ENCODE measurements at places on chromosomes 6 and 20.
A peak's percentile ranks its signal among the peaks of the same experiment; 100 is the strongest.

GRCh38 chr20:50099565-50099991 is 13.4 kb downstream of the UBE2V1 start:
- no peak for DNase-seq

- no peak for DNase-seq
Observed at GRCh38 chr20:41783423-41784208, 165.4 kb upstream of the CHD6 start.

GRCh38 chr20:14948416-14948815 is 611.0 kb upstream of the FLRT3 start:
- DNase-seq, result no peak

- no peak for DNase-seq
Observed at GRCh38 chr20:62978561-62978943, 26.0 kb downstream of the SLC17A9 start.

DNA sequence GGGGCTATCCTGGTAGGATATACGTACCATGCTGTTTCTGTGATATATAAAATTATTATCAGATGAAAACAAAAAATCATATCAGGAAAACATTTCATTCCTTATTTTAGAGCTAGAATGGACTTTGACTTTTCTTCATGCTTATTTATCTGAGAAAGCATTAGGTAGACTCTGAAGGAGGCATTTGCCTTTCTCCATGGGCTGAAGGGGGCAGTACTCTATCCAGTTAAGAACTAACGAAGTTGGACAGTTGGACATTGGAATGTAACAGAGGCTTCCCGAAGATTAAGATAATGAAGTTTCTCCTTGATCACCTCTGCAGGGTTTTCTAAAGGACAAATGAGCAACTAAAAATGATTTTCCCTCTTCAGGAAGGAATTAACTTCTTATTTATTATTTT is 233.9 kb downstream of the SAMD5 start:
- DNase-seq, result no peak

- no peak for DNase-seq
Observed at GRCh38 chr20:58623579-58624473, 27.3 kb upstream of the STX16 start.

GRCh38 chr20:891058-891705 is 25.0 kb downstream of the ANGPT4 start:
- no peak for DNase-seq

GRCh38 chr6:116561377-116562018 is 7.9 kb downstream of the CALHM4 start:
- DNase-seq, result peak; percentile 33

GRCh38 chr6:100339574-100340255 is 125.0 kb downstream of the SIM1 start:
- no peak for DNase-seq

DNA sequence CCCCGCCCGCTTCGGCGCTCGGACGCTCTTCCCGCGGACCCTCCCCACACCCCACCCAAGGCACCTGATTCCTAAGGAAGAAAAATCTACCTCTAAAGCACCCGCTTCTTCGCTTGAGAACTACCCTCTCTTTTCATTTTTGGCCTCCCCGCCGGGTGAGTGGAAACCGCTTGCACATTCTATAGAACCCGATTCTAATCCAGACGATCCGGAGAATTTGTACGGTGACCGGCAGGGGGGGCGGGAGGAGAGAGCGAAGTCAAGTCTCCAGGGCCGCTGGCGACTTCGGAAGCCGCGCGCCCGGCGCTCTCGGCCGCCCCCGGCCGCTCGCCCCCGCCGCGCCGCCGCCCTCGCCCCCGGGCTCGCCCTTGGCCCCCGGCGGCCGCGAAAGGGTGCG is at the start of gene RBM24:
Gene RBM24, plus strand, starts transcription at position 262 of the 397 bp plus-strand sequence. CDS start 221 bp downstream, outside the sequence.
- DNase-seq, result no peak

GRCh38 chr6:167647737-167648470 is 178.8 kb upstream of the AFDN start:
- no peak for DNase-seq

GRCh38 chr20:19433371-19434350 is 221.2 kb downstream of the SLC24A3 start:
- no peak for DNase-seq

DNA sequence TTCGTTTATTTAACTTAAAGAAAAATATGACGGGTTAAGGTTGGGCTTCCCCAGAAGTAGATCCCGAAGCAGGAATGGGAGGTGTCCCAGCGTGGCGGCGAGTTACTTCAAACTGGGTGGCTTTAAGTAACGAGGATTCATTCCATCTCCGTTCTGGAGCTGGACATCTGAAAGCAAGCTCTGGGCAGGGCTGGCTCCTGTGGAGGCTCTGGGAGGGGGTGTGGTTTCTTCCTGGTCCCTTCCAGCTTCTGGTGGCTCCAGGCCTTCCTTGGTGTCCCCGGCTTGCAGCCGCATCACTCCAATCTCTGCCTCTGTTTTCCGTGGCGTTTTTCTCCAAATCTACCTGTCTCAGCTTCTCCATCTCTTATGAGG is 47.3 kb upstream of the BHLHE23 start:
- DNase-seq, result no peak

- DNase-seq, result no peak
Observed at GRCh38 chr20:44656448-44656847, 4.9 kb upstream of the ADA start.

DNA sequence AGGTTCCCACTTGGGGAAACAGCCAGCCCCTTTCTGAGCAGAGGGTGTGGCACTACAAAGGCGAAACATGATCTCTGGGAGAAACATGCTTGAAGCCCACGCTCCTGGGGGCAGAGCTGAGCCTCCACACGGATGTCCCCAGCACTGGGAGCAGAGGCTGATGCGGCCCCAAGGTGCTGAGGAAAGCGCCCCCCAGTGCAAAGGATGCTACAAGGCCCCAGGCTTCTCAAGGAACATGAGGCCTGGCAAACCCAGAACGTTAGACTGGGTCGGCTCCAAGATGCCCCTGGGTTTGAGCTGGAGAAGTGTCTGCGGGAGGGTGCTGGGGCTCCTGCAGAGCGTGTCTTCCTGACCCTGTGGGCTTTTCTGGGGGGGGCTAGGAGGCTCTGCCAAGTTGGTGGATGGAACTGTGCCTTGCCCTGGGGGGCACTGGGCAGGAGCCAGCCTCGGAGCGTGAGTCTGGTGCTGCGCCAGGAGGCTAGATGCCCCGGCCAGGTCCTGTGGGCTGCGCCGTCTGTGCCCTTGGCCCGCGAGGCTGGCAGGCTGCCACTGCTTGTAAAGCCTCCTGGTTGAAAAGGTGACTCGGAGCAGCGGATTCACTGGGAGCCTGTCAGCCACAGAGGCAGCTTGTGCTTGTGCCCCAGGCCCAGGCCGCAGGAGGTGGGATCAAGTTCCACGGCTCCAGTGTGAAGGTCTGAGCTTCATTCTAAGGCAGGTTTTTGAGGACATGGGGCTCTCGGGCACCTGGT is 8.1 kb downstream of the SYNJ2 start:
- DNase-seq, result peak; percentile 41

DNA sequence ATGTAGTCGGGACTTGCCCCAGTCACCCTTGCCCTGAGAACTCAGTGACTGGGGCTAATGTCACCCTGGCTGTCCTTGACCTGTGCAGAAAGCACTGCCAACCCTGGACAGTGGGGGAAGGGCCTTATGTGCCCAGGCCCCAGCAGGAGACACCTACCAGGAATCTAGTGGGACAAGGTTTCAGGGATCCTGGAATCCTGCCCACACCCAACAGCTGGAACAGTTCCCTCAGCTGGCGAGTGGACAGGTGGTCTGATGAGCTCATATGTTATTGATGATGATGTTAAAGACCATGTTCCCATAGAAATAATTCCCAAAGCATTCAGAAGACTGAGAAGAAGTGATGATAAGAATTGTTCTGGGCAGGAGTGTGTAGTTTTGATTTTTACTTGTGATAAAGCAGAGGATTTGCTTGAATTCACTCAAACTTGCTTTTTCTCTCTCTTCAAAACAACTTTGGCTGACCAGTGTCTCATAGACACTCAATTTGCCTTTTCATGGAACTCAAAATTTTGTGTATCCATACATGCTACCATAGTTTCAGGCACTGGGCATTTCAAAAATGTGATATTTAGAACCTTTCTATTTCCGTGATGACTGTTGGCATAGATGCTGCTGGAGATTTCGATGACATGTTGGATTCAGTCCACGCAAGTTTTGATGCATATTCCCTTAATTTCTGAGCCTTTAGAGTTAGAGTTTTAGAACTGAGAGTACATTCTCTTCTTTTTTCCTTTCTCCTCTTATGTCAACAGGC is 79.3 kb downstream of the SLC22A3 start:
- no peak for DNase-seq
